Stimulated activated CD4-positive, alpha-beta T cell treated with anti-CD3 and anti-CD28 coated beads, Interleukin-15, amount 100 ng/mL, for 24 hours (primary cell): ENCODE measurements at places on chromosomes 1 and 21.
A peak's percentile ranks its signal among the peaks of the same experiment; 100 is the strongest.

GRCh38 chr1:224722838-224723237, 106.7 kb downstream of the CNIH3 start:
- DNase-seq, result no peak

GRCh38 chr1:35202048-35202719, 9.2 kb upstream of the SFPQ start:
- peak; percentile 75 for DNase-seq

DNA sequence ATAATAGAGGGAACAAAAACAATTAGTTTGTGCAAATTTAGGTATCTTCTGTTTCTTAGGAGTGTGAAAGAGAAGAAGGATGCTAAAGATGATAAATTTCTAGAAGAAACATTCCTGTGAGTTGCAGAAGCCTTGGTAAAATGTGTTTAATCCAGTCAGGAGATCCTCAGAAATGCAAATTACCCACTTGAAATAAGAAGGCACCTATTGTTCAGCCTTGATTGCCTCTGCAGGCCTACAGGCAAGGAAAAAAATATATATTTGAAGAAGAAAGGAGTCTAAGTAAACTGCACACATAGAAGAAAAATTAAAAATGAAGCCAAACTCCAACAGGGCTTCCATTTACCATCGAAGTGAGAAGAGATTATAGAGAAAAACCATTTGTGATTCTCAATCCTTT, 51.0 kb upstream of the LHX8 start:
- no peak for DNase-seq

DNA sequence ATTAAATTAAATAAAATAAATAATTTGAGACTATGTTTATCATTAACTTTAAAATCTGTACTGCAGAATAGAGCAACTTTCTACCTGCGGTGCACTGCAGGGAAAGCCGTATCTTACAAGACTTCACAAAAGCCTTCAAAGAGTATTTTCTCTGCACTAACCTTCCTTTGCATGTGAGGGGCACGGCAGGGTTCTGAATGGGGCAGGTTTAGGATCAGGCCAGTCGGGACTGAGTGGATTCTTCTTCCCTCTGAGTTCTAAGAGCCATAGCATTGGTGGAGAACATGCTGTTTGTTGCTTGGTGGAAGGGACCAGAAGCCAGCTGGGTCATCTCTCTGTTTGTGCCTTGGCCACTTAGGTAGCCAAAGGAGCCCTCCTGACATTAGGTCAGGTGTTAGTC, 55.2 kb upstream of the LGALS8 start:
- no peak for DNase-seq

- no peak for DNase-seq
Measured at GRCh38 chr1:161198194-161198896, 509 bp downstream of the ADAMTS4 start.

DNA sequence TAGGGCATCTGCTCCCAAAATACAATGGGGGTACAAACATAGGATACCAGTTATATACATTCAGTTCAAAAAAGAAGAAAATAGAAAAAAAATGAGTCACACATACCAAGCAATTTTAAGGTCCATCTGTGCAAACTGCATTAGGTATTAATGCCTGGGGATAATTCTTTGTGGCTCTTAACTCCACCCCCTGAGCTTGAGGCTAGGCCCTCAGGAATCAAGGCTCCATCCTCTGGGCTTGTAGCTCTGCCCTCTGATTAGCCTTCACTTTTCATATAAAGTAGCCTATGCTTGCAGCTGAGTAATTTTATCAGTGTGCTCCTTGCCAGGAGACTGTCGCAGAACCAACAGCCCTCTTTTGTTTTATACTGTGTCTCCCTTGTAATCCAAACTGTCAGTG, 69.9 kb upstream of the BACE2 start:
- no peak for DNase-seq

GRCh38 chr1:242523719-242524570, 552 bp downstream of the PLD5 start:
- peak; percentile 26 for DNase-seq
